ENCODE measurements at places on chromosomes 6 and 20.

- peaks cover 13% of the 10 kb centered on the region for H3K27me3 ChIP-seq
- no peak for DNase-seq
- no peaks in the 10 kb centered on the region for H3K4me1 ChIP-seq
- H3K27ac ChIP-seq: no peak overlapping the region
- H3K36me3 ChIP-seq: no peaks in the 10 kb centered on the region
Observed at GRCh38 chr6:12903246-12903645, 186.7 kb downstream of the PHACTR1 start.

- H3K27ac ChIP-seq: peak overlapping the region; percentile 97
- no peak for DNase-seq
- H3K36me3 ChIP-seq: peaks cover 28% of the 10 kb centered on the region
Observed at GRCh38 chr6:155313602-155314091, 637 bp downstream of the TFB1M start.

GRCh38 chr20:62723768-62724450 is 15.3 kb downstream of the NTSR1 start:
- peaks cover 20% of the 10 kb centered on the region for H3K36me3 ChIP-seq
- DNase-seq: no peak
- H3K27ac ChIP-seq: no peak overlapping the region
- no peak overlapping the region for H3K4me3 ChIP-seq
- H3K27me3 ChIP-seq: peaks cover 17% of the 10 kb centered on the region
- peaks cover 33% of the 10 kb centered on the region for H3K4me1 ChIP-seq

- no peak for DNase-seq
- H3K27ac ChIP-seq: no peak overlapping the region
- peaks cover 22% of the 10 kb centered on the region for H3K4me1 ChIP-seq
Observed at GRCh38 chr6:37517411-37517812, 17.7 kb upstream of the CCDC167 start.

GRCh38 chr6:36064770-36065396 is 37.3 kb downstream of the MAPK14 start:
- no peak overlapping the region for H3K27ac ChIP-seq
- no peaks in the 10 kb centered on the region for H3K27me3 ChIP-seq
- H3K4me3 ChIP-seq: no peak overlapping the region
- no peak for DNase-seq

DNA sequence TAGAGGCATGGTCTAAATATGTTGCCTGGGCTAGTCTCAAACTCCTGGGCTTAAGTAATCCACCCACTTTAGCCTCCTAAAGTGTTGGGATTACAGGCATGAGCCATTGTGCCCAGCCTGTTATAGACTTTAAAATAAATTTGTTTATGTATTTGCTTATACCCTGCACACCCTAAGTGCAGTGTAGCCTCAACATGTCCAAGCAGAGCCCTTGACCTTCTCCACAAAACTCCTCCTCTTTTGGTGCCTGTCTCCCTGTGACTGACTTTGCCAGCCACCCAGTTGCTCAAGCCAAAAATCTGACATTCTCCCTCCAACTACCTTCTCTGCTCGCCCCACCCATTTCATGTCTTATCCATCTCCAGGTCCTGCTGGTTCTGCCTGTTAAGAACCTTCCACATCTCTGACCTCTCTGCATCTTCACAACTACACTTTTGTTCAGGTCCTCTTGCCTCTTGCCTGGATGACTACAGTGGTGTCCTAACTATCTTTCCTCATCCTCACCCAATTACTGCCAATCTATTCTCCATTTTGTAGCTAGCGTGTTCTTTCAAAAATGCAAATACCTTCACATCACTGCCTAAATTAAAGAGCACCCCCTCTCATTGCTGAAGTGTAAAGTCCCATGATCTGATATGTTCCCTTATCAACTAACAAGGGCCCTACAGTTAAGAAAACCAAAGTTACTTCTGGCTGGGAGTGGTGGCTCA is 11.2 kb upstream of the KIFC1 start:
- H3K4me3 ChIP-seq: no peak overlapping the region
- H3K27ac ChIP-seq: no peak overlapping the region

DNA sequence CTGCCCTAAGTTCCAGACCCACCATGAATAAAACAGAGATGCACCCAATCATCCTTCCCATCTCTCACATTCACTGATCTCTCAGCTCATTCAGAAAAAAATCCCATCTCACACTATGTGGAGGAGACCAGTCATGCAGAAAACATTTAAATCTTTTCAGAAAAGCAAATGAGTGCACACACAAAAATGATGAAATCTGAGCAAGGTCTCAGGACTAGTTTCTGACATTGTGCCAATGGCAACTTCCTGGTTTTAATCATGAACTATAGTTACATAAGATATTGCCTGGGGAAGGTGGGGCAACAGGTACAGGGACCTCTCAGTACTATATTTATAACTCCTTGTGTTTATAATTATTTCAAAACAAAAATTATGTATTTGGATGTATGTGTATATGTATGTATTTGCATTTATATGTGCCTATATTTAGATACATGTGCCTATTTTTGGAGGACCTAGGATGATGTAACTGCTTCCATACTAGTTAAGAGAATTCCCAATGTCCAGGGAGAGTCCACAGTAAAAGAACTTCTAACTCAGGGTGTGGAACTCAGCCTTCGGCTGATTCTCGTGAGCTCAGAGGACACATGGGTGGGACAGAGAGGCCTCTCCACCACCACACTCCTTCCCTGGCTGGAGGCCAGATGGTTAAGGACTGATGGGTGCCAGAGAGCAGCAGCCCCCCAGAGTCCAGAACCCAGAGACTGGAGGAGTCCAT is 71.7 kb upstream of the MAP3K4 start:
- H3K4me3 ChIP-seq: no peak overlapping the region

DNA sequence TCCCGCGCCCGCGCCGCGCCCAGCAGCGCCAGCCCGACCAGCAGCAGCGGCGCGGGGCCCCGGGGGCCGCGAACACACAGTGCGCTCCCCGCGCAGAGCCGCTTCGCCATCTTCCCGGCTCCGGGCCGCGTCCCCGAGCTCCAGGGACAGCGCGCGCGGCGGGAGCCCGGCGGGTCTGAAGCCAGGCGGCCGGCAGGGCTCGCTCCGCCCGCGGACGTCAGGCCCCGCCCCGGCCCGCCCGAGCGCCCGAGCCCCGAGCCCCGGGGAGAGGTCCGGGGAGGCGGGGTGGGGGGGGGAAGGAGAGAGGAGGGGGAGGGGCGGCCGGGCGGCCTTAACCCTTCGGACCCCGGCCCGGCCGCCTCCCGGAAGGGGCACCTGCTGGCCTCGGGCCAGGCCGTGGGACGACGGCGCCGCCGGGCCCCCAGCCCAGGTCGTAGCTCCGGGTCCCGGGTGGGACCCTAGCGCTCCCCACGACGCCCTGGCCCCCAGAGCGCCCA is at the start of gene LAMA5:
LAMA5 (minus strand) TSS at position 177 of the 497 bp plus-strand sequence; CDS start at position 110, 67 bp downstream.
- H3K4me1 ChIP-seq: peaks cover 17% of the 10 kb centered on the region
- no peak within 1 kb of the TSS for H3K4me3 ChIP-seq
- H3K36me3 ChIP-seq: no peaks in the 10 kb centered on the region
- no peak for DNase-seq
- H3K27me3 ChIP-seq: peaks cover 5% of the 10 kb centered on the region

GRCh38 chr6:136524339-136524935 is 25.8 kb downstream of the MAP7 start:
- H3K36me3 ChIP-seq: no peaks in the 10 kb centered on the region
- no peak for DNase-seq
- peaks cover 14% of the 10 kb centered on the region for H3K4me1 ChIP-seq
- no peak overlapping the region for H3K4me3 ChIP-seq
- H3K27me3 ChIP-seq: peaks cover 4% of the 10 kb centered on the region

DNA sequence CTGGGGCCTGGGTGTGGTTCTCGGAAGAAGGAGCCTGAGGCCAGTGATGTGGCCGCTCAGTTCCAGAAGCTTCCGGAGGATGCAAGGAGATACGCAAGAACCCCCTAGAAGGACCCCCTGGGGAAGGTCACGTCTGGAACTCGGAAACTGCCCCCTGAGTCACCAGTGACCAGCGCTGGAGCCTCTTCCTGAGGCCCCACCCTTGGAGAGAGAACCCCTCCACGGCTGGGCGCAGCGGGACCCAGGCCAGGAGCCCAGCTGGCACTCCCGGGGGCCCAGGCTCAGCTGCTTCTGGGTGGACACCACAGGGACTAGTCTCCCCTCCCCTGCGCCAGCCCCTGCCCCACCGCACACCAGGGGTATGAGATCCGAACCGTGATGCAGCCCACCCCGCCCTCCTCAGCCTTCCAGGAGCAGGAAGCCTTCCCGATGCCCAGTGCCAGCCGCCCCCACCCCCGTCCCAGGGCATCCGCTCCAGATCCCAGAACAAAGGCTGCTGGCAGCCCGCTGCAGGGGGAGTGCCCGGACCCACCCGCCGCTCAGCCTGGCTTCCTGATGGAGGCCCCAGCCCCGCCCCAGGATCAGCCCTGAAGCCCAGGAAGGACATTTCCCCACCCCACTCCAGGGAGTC is 7.5 kb downstream of the LAMA5 start:
- no peak for DNase-seq
- H3K27me3 ChIP-seq: 0 out of 2 replicates have a peak, but pooled peaks cover 2% of the 10 kb centered on the region
- H3K4me3 ChIP-seq: no peak overlapping the region
- no peak overlapping the region for H3K27ac ChIP-seq

GRCh38 chr6:131951576-131952230 is 531 bp upstream of the CCN2 start:
- peak overlapping the region; percentile 62 for H3K27ac ChIP-seq
- peaks cover 71% of the 10 kb centered on the region for H3K4me1 ChIP-seq
- DNase-seq: no peak
- peaks cover 39% of the 10 kb centered on the region for H3K36me3 ChIP-seq
- peak overlapping the region; percentile 76 for H3K4me3 ChIP-seq

DNA sequence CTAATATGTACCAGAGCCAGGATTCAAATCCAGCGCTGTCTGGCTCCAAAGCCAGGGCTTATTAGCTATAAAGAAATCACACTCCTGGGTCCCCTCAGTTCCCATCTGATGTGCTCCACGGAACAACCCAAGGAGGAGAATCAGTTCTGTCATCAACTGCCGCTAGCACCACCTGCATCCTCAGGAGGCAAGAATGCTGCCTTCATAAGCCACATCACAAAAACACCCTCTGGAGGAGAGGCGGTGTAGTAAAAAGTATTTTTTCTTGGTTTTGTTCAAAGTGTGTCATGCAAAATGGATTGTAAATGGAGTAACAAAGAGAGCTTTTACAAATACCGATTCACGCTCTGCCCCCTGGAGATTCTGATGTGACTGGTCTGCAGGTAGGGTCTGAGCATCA is 57.1 kb downstream of the TNFRSF21 start:
- H3K27ac ChIP-seq: no peak overlapping the region
- H3K36me3 ChIP-seq: no peaks in the 10 kb centered on the region
- no peak overlapping the region for H3K4me3 ChIP-seq
- no peaks in the 10 kb centered on the region for H3K4me1 ChIP-seq

- H3K36me3 ChIP-seq: no peaks in the 10 kb centered on the region
- no peak overlapping the region for H3K27ac ChIP-seq
- no peak overlapping the region for H3K4me3 ChIP-seq
- peak; percentile 28 for DNase-seq
- peaks cover 2% of the 10 kb centered on the region for H3K27me3 ChIP-seq
Observed at GRCh38 chr20:5786930-5787795, 37.0 kb downstream of the SHLD1 start.

GRCh38 chr6:25585225-25585624 is 66.8 kb upstream of the SCGN start:
- no peak for DNase-seq
- peaks cover 8% of the 10 kb centered on the region for H3K36me3 ChIP-seq
- H3K27me3 ChIP-seq: no peaks in the 10 kb centered on the region
- peaks cover 3% of the 10 kb centered on the region for H3K4me1 ChIP-seq

DNA sequence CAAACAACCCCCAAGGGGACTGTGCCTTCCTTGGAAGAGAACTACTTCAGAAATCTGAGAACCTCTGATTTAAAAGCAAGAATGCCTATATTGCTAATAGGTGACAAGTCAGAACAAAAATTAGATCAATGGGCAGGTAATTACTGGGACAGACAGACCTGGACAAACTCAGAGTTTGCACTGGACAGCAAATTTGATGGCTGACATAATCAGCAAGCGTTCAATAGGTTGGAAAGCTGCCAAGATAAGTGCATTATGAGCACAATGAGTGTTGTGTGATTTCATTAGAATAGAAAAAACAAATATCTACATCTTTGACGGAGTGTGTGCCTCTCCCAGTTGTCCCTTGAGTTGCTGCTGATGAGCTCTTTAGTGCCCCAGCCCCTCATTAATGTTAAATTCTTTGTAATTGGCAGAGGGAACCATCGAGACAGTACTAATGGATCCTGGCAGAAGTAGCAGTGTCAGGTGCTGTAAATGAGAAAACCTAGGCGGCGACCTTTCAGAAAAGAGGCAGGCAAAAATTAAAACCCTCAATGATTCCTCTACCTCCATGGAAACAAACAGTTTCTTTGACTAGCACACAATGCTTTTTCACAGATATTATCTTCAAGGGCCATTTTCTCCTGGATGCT is 116.5 kb upstream of the COL21A1 start:
- H3K4me3 ChIP-seq: peak overlapping the region; percentile 73
- DNase-seq: no peak
- H3K27ac ChIP-seq: peak overlapping the region; percentile 85
- H3K36me3 ChIP-seq: no peaks in the 10 kb centered on the region
- H3K27me3 ChIP-seq: no peaks in the 10 kb centered on the region
- peaks cover 52% of the 10 kb centered on the region for H3K4me1 ChIP-seq

- no peak overlapping the region for H3K4me3 ChIP-seq
- no peaks in the 10 kb centered on the region for H3K36me3 ChIP-seq
- H3K27me3 ChIP-seq: peaks cover 4% of the 10 kb centered on the region
- H3K4me1 ChIP-seq: peaks cover 28% of the 10 kb centered on the region
- DNase-seq: peak; percentile 1
Observed at GRCh38 chr6:142631517-142632385, 313.2 kb downstream of the HIVEP2 start.

- H3K4me3 ChIP-seq: no peak overlapping the region
- peaks cover 20% of the 10 kb centered on the region for H3K36me3 ChIP-seq
- peaks cover 18% of the 10 kb centered on the region for H3K27me3 ChIP-seq
- H3K4me1 ChIP-seq: peaks cover 6% of the 10 kb centered on the region
- H3K27ac ChIP-seq: no peak overlapping the region
Observed at GRCh38 chr6:53943395-53943794, 148.6 kb downstream of the LRRC1 start.

DNA sequence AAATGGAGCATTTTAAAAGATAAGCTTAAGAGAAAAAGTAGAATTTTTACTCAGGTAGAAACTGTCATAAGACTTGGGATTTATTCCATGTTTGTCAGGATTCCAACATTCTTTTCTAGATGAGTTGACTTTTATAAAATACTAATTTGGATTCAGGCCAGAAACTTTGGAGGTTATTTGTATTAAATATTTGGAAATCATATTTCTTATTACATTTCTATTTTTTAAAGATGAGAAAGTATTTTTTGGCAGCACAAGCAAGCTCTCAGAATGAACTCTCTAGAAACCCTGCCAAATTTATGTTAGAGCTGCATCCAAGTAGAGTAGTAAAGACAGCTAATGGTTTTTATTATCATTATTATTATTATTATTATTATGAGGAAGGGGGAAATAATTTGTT is 1014.9 kb upstream of the GJE1 start:
- H3K27me3 ChIP-seq: no peaks in the 10 kb centered on the region
- no peak overlapping the region for H3K27ac ChIP-seq
- H3K4me3 ChIP-seq: no peak overlapping the region
- DNase-seq: no peak
- H3K4me1 ChIP-seq: no peaks in the 10 kb centered on the region
- peaks cover 6% of the 10 kb centered on the region for H3K36me3 ChIP-seq

All from HFFc6 (cell line).